ENCODE measurements at places on chromosomes 7 and 10. TPM values are rescaled to one million over a fixed set of nuclear protein-coding genes. Genes with fewer than 3 reads are reported as not detected.

GRCh38 chr10:34905200-34905927 lies 90.3 kb upstream of the PARD3 start:
- no peaks in the 10 kb centered on the region for H3K4me1 ChIP-seq
- no peaks in the 10 kb centered on the region for H3K36me3 ChIP-seq
- H3K27ac ChIP-seq, result no peak overlapping the region
- no peak overlapping the region for H3K4me3 ChIP-seq
- H3K27me3 ChIP-seq, result no peaks in the 10 kb centered on the region

GRCh38 chr10:113298616-113299015 lies 254.2 kb upstream of the HABP2 start:
- H3K4me3 ChIP-seq, result no peak overlapping the region
- DNase-seq, result no peak
- peaks cover 20% of the 10 kb centered on the region for H3K27me3 ChIP-seq
- no peak overlapping the region for H3K27ac ChIP-seq
- peaks cover 4% of the 10 kb centered on the region for H3K4me1 ChIP-seq
- no peaks in the 10 kb centered on the region for H3K36me3 ChIP-seq

GRCh38 chr7:50466815-50467585 lies 16.9 kb upstream of the FIGNL1 start:
- peaks cover 2% of the 10 kb centered on the region for H3K27me3 ChIP-seq
- H3K4me1 ChIP-seq, result peaks cover 12% of the 10 kb centered on the region
- peak overlapping the region; percentile 52 for H3K4me3 ChIP-seq
- H3K27ac ChIP-seq, result peak overlapping the region; percentile 57
- H3K36me3 ChIP-seq, result no peaks in the 10 kb centered on the region

DNA sequence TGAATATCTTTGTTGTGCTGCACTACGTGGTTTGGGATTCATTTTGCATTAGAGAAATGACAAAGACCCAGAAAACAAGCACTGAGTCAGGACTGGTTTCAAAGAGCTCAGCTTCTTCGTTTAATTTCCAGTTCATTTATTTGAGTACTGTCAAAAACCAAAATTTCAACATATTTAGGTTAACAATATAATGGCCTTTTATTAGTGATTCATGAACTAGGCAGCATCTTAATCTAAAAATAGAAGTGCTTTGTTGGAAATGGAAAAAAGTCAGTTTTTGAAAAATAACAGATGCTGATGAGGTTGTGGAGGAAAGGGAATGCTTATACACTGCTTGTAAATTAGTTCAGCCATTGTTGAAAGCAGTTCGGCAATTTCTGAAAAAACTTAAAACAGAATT lies 856.4 kb downstream of the LRMDA start:
- H3K4me1 ChIP-seq, result no peaks in the 10 kb centered on the region
- no peak overlapping the region for H3K27ac ChIP-seq
- DNase-seq, result no peak
- H3K27me3 ChIP-seq, result no peaks in the 10 kb centered on the region

- no peaks in the 10 kb centered on the region for H3K4me1 ChIP-seq
- no peak overlapping the region for H3K27ac ChIP-seq
- H3K27me3 ChIP-seq, result peaks cover 7% of the 10 kb centered on the region
- no peaks in the 10 kb centered on the region for H3K36me3 ChIP-seq
These were observed 123.0 kb downstream of the NOC3L start for GRCh38 chr10:94239696-94240095.

DNA sequence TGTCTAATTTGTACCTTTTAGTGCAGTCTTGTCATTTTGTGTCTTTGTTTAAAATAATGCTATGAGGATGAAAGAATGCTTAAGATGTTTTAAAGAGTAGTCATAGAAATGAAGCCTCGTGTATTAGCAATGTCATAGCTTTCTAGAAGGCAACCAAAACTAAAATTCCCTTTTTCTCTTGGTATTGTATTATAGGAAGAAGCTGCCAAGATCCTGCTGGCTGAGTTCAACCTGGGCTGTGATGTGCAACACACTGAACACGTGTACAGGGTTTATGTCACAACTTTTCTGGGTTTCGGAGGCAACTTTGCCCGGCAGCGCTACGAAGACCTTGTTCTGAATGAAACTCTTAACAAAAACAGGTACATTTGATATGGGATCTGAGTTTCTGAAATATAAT lies 36.2 kb downstream of the COX15 start:
- H3K27me3 ChIP-seq, result no peaks in the 10 kb centered on the region
- H3K36me3 ChIP-seq, result peaks cover 13% of the 10 kb centered on the region
- no peak overlapping the region for H3K4me3 ChIP-seq
- DNase-seq, result no peak

DNA sequence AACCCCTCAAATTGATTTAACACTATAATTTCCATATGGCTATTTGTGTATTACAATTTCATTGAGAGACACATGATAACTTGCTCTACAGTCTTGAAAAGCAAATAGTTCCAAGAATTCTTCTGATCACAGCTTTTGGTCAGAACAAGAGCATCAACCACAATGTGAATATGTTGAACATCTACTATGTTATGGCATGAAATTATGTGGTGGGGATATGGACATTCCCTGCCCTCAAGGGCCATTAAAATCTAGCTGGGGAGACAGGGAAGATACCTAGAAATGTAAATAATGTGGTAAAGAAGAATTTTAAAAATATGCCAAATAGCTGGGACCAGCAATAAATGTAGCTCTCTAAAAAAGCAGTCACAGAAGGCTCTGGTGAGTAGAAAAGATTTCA lies 262.2 kb downstream of the FZD1 start:
- no peak for DNase-seq
- no peak overlapping the region for H3K4me3 ChIP-seq
- H3K36me3 ChIP-seq, result no peaks in the 10 kb centered on the region
- no peaks in the 10 kb centered on the region for H3K27me3 ChIP-seq
- no peak overlapping the region for H3K27ac ChIP-seq

GRCh38 chr10:123143162-123143824 lies 4.6 kb upstream of the HMX2 start:
- peaks cover 63% of the 10 kb centered on the region for H3K4me1 ChIP-seq
- peaks cover 89% of the 10 kb centered on the region for H3K27me3 ChIP-seq
- no peak overlapping the region for H3K4me3 ChIP-seq
- no peaks in the 10 kb centered on the region for H3K36me3 ChIP-seq

Gene FAM131B
- total RNA-seq, result 2.9 TPM

Gene CALML5
- not detected for total RNA-seq

Data from activated CD8-positive, alpha-beta T cell treated with anti-CD3 and anti-CD28 coated beads for 36 hours (primary cell).